NCI-H187 treated with DMSO at 0.1 percent for 48 hours (cell line): ENCODE measurements at places on chromosomes 2 and 18.

- DNase-seq = no peak
These were observed 83.6 kb upstream of the CYP1B1 start for GRCh38 chr2:38159597-38159996.

GRCh38 chr2:215452725-215453124 lies 16.9 kb upstream of the FN1 start:
- DNase-seq = no peak

DNA sequence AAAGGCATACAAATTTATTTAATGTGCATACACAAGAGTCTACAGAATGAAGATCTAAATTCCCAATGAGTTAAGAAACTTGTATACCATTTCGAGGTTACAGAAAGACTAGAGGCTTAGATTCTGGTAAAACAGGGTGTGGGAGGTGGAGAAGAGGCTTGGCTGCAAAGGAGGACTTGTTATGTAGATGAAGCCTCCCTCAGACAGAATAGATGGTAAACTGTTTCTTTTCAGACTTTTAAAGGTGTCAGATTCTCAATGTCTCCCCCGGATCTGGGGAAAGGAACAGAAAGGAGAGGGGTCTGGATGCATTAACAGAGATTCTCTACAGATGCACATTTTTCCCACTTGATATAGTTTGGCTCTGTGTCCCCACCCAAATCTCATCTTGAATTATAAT lies 126.0 kb downstream of the ST6GAL2 start:
- no peak for DNase-seq

- peak; percentile 12 for DNase-seq
These were observed 6.4 kb upstream of the NPAS2 start for GRCh38 chr2:100813527-100813926.

GRCh38 chr2:240909216-240909974 lies 3.3 kb downstream of the CROCC2 start:
- DNase-seq = no peak

GRCh38 chr2:217329023-217329431 lies 469.2 kb upstream of the TNP1 start:
- no peak for DNase-seq

GRCh38 chr18:73199151-73199550 lies 331.4 kb upstream of the NETO1 start:
- DNase-seq = no peak

- DNase-seq = no peak
These were observed 151.7 kb upstream of the POU3F3 start for GRCh38 chr2:104702031-104702850.

GRCh38 chr18:79525556-79526467 lies 130.1 kb downstream of the NFATC1 start:
- no peak for DNase-seq

GRCh38 chr18:49546278-49546677 lies 15.6 kb upstream of the LIPG start:
- no peak for DNase-seq

GRCh38 chr2:71226965-71227560 lies at the start of gene PAIP2B:
TSS of gene PAIP2B (minus strand) at chr2:71227103. CDS start at chr2:71202589, 24,514 bp downstream.
- DNase-seq = peak; percentile 84

GRCh38 chr2:143691121-143691520 lies 561.9 kb downstream of the ARHGAP15 start:
- DNase-seq = no peak

GRCh38 chr18:64936671-64937070 lies 787.8 kb upstream of the LINC00305 start:
- DNase-seq = no peak

GRCh38 chr2:100692381-100692780 lies 127.6 kb upstream of the NPAS2 start:
- no peak for DNase-seq

- no peak for DNase-seq
These were observed 10.8 kb upstream of the ECEL1 start for GRCh38 chr2:232498452-232498851.

- no peak for DNase-seq
These were observed 403.9 kb upstream of the CYRIA start for GRCh38 chr2:17069564-17069963.

DNA sequence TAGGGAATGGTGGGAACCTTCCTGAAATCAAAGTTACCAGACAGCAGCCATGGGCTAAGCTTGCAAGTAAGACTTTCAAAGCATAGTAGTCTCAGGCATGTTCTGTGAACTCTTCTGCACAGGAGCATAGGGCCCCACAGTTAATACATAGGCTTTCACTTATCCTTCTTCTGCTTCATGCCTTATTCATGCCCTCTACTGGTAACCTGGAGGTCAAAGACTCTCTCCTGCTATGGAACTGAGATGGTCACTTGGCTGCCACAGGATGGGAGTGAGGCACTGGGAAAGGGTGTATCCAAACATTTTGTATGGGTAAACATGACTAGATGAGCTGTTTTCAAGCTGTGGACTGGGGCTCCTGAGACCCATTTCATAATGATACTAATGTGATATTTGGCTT lies 49.1 kb upstream of the ZNF638 start:
- no peak for DNase-seq

DNA sequence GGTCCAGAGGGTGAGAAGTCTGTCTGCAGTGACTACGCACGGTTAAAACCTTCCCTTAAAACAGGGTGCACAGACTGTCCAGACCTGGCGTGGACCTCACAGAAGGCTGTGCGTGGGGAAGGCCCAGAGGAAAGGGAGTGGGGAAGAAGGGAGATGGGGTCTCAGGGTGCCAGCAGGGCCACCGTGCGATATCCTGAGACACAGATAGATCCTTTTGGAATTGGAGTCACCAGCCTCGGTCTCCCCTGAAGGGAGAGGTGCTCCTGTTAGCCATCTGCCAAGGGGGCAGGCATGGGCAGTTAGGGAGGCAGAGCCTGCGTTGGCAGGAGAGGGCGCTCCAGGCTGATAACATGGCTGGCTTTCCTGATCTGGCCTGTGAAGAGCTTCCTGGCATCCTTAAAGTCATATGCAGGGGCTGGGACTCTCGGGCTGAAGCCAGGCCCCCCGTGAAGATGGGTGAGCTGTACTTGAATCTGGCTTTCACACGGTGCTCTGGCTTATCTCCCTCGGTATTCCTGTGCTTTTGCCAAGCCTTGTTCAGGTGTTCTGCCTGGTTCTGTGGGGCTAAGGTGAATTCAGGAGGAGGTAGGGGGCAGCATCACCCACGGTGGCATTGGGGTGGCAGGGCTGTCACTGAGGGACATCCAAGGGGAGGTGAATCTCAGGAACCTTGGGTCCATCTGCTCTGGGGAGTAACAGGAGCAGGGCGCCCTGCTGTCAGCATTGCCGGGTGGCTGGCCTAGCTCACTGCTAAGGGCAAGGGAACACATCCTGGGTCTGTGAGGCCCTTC lies 107.2 kb upstream of the SMAD2 start:
- DNase-seq = no peak

DNA sequence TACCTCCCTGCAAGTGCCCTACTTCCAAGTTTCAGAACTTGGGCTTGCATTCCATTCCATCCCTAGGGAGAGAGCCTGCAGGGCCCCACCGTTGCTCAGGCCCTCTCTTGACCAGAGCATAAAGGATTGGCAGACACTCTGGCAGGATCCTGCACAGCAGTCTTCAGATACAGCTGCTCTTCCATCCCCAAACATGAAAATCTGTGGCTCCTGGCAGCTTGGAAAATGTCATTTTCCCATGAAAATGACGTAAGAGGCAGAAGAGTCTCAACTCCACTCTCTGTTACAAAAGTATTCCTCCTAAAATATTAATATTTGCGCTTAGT lies 162.6 kb downstream of the GFPT1 start:
- DNase-seq = no peak

GRCh38 chr2:237330541-237330940 lies 83.4 kb downstream of the COL6A3 start:
- no peak for DNase-seq

DNA sequence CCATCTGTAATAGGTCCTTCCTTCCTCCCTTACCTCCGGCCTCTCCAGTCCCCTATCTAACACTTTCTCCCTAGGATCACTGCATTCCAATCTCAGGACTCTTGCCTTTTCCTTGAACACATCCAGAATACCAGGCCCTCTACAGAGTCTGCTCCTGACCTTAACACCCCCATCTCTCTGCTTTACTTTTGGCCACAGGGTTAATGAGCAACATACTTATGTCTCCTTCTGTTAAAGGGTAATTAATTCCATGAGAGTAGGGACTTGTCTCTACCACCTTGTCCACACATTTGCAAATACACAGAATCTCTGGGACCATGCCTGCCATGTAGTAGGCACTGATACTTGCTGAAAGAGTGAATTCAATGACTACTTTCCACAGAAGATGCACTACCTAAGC lies 94.9 kb downstream of the COBLL1 start:
- no peak for DNase-seq

GRCh38 chr2:173754165-173754564 lies 211.0 kb downstream of the SP3 start:
- no peak for DNase-seq

DNA sequence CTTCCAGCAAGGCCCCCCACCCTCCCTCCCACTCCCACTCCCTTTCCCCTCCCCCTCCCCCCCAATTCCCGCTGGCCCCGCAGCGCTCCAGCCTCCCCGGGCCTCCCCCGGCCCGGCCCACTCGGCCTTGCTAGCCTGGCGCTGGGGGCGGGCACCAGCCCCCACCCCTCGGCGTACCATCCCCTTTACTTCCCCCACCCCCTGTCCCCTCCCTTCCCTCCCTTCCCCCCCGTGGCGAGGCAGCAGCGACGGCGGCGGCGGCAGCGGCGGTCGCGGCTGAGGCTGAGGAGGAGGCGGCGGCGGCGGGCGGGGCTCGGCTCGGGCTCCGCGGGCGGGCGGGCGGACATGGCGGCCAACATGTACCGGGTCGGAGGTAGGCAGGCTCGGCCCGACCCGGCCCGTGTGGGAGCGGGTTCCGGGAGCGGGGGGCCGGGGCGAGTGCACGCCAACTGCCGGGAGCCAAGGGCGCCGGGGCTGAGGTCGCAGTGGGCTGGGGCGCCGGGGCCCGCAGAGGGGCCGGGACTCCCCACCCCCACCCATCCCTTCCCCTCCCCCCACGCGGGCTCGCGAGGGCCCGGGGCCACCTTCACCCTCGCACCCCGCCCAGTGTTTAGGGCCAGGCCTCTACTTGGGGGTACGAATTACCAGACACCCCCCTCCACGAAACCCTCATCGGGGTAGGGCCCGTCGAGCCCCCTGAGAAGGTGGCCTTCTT lies at the start of gene MTA3:
TSS of gene MTA3 (plus strand) at position 232 of the 715 bp plus-strand sequence. CDS start at position 346, 114 bp downstream.
- DNase-seq = peak; percentile 32
